Stimulated activated CD8-positive, alpha-beta memory T cell treated with anti-CD3 and anti-CD28 coated beads, Interleukin-4, amount 100 ng/mL, for 4 hours (primary cell): ENCODE measurements at places on chromosomes 12 and 14.

GRCh38 chr14:84446250-84446649 is 1083.7 kb upstream of the FLRT2 start:
- DNase-seq, result no peak

DNA sequence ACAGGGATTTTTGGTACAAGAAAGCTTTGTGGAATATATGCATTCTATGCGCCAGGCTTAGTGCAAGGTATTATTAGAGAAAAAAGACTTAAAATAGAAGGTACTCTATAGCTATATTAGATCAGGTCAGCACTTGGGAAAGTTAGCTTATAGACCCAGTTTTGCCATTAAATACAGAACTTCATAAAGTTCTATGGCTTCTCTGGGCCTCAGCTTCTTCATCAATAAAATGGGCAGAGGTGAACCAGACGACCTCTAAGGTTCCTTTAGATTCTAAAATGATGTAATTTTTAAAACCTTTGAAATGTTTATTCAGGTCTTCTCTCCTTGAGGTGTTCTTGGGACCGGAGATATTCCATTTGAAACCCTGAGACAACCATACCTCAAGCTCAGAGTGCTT is 7.1 kb downstream of the CNPY2 start:
- DNase-seq, result no peak

DNA sequence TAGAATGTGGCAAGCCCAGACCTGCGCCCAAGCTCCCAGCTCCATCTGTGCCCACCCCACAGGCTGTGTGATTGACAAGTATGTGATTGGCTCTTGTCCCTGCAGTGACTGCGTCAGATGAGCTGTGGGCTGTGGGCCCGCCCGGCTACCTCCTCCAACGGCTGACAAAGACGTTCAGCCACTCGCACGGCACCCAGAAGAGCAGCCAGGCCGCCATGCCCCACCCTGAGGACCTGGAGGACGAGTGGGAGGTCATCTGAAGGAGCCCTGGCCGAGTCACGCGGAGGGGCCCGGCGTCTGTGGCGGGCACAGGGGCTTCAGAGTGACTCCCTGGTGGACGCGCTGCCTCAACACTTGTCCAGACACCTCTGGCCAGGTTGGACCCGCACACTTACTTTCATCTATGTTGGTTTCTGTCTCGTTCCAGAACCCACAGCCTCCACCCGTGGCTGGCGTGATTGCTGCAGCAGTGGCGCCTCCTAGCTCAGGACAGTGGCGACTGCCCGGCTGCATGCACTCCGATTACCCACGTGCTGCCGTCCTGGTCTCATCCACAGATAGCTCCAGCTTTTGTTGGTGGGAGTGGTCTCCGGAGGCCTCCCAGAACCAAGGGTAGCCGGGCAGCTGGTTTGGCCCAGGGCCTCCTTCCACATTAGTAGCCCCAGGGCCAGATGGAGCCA is 11.4 kb downstream of the ANKRD9 start:
- no peak for DNase-seq

DNA sequence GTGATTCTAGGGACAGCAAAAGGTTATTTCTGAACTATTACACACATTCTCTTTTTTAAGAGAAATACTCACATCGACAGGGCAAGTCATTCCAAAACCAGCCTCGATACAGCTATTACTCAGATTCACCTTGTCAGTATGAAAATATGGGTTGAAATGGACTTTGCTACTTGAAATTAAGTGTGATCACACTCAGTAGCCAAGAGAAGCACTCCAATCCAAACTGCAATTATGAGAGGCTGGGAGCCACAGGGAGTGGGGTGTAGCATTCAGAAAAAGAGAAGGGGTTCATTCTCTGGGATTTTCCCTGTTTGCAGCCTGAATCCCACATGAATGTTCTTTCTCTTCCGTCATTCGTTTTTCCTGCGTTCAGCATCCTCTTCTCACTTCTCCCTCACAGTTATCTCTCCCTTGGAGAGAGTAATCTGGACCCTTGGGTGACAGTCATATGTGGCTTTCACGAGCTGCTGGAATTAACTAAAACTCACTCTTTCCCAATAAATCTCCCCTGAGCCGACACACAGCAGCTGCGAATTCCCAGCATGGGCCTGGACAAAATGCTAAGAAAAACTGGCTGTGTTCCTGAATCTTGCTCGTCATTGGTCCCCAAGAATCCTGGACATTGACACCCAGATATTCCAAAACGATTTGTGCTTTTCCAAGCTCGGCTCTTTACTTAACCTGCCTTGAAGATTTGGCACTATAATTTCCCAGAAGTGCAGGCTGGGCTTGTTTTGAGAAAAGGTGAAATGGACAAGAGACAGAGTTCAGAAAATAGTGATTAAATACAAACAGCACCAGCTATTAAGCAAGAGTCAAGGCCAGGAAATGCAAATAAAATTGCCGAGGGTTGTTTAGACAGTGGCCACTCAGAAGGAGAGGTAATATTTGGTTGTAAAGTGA is 199.5 kb upstream of the PLEKHG7 start:
- DNase-seq, result no peak

GRCh38 chr12:107554941-107555340 is 130.7 kb upstream of the PWP1 start:
- no peak for DNase-seq

DNA sequence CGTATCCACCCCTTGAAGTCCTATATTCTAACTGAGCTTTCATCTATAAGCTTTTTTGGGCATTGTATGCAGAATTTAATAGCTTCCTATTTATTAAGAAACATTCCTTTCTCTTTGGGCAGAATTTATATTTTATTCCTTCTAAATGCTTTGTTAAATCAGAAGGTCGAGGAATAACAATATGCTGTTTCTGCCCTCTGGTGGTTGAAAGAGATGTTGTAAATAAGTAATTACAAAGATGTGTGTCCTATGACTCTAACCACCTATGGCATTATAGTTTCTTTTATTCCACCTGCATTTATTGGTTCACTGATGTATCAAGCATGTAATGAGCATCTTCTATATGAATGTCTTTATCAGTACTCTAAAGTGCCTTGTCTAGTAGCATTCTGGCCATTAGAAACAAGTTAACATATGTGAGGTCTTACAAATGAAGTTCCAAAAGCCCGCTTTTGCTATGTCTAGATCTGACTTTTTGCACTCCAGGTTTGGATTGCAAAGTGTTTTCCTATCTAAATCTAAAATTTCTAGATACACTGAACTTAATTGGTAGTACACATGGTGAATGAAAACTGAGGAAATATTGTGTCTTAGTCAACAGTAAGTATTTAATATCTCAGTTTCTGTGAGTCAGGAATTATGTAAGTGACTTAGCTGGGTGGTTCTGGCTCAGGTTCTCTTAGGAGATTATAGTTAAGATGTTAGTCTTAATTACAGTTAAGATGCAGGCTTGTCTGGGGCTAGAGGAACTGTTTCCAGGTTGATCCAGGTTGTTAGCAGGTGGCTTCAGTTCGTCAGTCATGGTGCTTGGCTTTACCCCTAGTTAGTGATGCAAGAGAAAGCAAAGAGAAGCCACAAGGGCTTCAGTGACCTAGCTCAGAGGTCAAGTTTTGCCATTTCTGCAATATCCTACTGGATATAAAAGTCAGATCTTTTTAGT is 57.5 kb downstream of the PLEKHA5 start:
- no peak for DNase-seq

- DNase-seq, result no peak
These were observed 1.3 kb downstream of the TMEM233 start for GRCh38 chr12:119594772-119595445.

GRCh38 chr14:64692189-64692985 is 11.8 kb upstream of the PLEKHG3 start:
- no peak for DNase-seq
